Stimulated activated CD8-positive, alpha-beta memory T cell treated with anti-CD3 and anti-CD28 coated beads, Interleukin-2, amount 100 ng/mL, for 1 hour (primary cell): ENCODE measurements at places on chromosomes 12 and 14.
A peak's percentile ranks its signal among the peaks of the same experiment; 100 is the strongest.

- no peak for DNase-seq
These were observed 5.6 kb downstream of the REM2 start for GRCh38 chr14:22888662-22889061.

DNA sequence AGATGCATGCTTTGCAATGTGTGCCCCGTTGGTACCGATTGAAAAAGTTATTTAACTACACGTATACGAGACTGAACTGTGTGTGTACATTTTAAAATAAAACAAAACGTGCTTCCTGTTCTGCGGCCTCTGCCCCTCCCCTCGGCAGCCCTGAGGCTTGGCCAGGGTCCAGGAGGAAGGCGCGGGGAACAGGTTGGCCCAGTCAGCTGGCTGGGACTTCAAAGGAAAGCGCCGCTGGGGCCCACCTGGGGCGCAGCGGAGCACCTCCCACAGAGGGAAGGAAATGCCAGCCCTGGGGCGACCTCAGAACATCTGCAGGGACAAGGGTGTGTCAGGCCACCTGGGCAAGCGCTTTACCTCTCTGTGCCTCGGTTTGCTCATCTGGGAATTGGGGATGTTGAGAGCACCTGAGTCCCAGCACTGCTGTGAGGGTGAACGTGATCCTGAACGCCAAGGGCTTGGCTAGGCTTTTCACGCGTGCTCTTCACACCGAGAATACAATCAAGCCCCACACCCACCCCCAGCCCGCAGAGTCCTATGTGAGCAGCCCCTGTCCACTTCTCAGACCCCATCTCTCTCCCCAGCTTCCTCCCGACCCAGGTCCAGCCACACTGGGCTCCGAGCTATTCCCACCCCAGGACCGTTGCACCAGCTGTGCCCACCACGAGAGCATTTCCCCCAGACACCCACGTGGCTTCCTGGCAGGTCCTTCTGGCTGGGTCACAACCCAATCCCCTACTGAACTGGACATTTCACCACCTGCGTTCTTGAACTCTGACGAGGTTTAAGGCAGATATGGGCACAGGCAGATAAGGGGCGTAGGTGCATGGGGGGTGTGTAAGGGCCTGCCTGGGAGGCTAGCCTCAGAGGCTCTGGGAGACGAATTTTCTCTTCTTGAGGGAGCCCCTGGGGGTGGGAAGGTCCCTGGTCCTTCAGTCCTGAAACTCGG lies 41.9 kb upstream of the NCOR2 start:
- peak; percentile 75 for DNase-seq

DNA sequence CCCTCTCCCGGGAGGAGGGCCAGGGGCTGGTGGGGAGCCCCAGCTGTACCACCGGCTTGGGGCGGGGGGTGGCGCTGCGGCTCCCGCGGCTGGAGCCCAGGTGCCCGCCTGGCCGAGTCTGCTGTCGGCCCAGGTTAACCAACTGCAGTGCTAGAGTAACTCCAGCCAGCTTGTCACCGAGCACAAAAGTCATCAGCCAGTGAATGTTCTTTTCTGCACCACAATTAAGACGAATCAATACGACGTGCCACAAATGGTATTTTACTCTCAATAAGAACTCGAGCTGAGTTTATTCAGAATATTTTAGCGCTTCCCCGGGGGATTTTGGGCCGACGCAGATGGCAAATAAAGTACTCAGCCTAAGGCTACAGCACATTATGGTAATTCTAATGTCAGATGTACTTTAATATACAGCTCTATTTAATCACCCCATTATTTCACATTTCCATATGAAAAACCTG lies 83.2 kb downstream of the BCL11B start:
- DNase-seq: no peak

DNA sequence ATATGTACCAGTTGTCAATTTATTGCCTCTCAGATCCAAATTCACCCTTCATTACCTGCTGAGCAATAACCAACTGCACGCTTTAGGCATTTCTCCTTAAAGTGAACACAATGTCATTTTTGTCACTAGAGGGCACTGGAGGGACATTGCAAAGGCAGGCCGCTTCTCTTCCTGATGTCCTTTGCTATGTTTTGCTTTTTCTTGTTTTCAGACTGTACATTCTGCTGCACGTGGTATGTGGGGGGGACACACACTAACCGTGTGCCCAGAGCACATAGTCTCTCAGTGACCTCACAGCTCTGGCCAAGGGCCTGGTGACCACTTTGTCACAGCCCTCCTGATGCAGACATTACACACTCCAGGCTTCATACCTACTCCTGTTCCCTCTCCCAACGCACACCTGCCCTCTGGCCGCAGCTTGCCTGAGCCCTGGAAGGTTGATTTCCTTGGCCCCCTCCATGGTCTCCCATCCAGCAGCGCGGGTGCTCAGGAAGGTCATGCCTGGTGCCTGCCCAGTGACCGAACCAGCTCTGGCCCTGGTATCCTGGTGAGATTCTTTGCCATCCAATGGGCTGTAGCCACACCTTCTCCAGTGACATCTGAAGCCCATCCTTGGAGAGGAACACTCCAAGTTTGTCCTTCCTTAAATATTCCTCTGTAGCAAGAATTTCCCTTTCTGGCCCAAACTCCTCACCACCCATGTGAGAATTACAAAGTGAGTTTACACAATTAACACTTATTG lies 39.9 kb downstream of the MYO1H start:
- no peak for DNase-seq

DNA sequence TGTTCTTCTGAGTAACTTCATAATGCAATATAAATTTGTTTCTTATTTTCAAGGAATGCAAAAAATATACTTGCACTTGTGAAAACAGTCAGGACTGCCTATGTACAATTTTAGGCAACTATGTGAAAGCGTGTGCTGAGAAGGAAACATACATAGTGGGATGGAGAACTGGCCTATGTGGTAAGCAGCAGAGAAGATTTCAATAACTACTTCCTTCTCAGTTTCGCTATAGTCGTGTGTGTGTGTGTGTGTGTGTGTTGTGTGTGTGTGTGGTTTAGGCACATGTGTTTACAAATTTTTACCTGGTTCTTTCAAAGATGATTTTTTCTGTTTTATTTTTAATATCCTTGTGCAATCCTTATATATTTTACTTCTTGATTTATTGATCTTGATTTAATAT lies 211.8 kb downstream of the LRRK2 start:
- no peak for DNase-seq

DNA sequence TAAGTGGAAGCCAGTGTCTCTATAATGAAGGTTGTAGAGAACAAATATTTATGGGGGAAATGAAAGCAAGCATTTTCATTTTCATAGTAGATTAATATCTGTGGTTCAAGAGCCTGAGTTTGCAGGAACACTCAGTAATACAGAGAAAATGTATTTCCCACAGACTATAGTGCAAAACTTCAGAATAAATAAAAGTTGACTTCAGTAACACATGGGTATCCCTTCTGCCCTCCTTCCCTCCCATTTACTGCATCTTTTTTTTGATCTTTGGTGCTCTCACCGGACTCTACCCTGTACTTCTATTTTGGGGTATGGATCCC lies 75.3 kb upstream of the AMN1 start:
- no peak for DNase-seq

DNA sequence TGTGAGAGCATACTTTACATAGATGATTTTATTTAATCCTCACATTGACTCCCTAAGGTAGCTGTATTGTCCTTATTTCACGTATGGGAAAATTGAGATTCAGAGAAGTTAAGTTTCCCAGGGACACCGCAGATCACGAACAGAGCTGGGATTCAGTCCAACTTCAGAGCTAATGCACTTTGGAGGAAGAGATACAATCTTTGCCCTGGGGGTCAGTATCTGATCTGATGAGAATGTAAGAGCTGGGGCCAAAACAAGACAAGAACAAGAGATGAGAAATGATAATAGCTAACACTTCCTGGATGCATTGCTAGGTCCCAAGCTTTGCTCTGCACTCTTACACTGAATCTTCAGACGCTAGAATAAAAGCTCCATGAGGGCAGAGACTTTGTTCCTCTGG lies 6.0 kb upstream of the CSAD start:
- DNase-seq: no peak

- DNase-seq: no peak
These were observed 11.2 kb downstream of the LLPH start for GRCh38 chr12:66119229-66119869.
